ENCODE measurements at places on chromosomes 1 and 21. TPM values are rescaled to one million over a fixed set of nuclear protein-coding genes. Genes with fewer than 3 reads are reported as not detected.
A peak's percentile ranks its signal among the peaks of the same experiment; 100 is the strongest.

DNA sequence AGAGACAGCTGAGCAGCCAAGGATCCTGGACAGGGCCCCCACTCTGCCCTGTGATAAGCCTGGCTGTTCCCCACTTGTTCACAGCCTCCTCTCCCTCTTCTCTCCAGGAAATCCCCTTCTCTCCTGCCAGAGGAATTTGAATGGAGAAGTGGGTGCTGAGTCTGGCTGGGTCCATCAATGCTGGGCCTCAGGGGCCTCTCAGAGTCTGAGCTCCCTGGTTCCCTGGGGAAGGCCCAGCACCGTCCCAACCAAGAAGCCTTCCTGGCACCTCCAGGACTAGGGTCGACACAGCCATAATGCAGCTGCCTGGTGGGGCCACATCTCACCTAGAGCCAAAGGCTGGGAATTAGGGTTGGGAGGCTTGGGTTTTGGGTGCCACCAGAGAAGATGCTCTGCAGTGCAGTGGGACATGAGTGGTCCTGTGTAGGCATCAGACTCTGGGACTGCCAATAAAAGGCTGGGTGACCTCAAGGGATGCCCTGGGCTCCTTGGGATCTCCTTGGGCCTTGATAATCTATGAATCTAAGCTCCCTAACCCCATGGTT lies 2.5 kb downstream of the MYBPH start:
- DNase-seq: no peak

DNA sequence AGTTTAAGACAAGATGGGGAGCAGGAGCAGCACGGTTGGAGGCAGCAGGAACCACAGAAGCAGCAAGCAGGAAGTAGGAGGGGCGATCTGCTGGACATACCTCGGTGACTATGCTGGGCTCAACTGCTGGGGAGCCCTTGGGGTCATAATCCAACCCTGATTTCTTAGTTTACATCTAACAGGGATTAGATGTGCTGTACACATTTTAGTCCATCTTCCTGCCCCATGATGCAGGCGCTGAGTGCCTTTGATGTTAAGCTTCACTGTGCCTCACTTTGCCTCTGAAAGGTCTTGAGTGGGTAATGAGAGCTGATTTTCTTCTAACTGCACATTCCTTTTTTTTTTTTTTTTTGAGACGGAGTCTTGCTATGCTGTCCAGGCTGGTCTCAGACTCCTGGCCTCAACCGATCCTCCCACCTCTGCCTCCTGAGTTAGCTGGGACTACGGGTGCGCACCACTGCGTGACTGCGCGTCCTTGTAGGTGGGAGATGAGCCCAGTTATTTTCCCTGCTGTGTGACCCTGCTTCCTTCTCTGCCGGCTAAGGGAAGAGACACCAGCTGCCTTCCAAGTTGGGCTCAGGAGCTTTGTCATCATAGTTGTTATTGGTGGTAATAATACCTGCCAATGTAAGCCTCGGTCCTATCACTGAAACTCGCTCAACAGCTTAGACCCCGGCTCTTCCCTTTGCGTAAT lies 1.1 kb upstream of the RCAN3 start:
- DNase-seq: peak; percentile 65

The RNU1-3 gene
- 3,866 TPM for total RNA-seq

The CBR3 gene
- total RNA-seq: 9.2 TPM

The BATF3 gene
- total RNA-seq: 0.64 TPM

- no peak for DNase-seq
Measured at GRCh38 chr1:10210841-10211804, 753 bp downstream of the KIF1B start.

DNA sequence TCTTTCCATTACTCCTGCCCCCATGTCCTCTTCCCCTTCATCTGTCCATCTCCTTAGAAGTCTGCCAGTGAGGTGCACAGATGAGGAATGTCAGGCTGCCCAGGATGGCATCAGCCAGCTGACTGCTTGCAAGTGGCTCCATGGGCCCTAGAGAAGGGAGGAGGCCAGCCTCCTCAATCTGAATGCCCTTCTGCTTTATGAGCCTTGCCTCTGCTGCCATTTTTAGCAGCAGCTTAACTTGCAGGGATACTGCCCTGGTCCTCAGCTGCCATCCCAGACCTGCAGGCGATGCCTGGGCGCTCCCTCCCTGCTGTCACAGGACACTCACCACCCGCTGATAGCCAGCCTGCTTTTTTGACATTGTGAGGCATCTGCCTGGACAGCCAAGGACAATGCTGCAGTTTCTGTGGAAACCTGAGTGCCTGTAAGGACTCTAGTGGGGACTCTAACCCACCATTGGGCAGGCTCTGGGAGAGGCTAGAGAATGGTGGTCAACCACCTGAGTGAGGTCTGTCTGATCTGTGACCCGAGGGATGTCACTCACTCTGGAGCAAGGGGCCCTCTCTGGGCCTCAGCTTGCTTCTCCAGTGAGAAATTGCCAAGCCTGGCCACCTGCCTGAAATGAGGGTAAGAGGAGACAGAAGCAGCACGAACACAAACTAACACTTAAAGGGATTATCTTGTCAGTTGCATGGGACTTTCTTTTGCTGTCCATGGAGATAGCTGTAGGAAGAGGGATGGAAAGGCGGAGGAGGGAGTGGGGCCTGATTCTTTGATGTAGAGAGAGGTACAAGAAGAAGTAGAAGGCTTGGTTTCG lies 185.0 kb downstream of the MIS18A start:
- DNase-seq: no peak

The PARP1 gene
- total RNA-seq: 129 TPM

The VHLL gene
- total RNA-seq: 0.53 TPM

DNA sequence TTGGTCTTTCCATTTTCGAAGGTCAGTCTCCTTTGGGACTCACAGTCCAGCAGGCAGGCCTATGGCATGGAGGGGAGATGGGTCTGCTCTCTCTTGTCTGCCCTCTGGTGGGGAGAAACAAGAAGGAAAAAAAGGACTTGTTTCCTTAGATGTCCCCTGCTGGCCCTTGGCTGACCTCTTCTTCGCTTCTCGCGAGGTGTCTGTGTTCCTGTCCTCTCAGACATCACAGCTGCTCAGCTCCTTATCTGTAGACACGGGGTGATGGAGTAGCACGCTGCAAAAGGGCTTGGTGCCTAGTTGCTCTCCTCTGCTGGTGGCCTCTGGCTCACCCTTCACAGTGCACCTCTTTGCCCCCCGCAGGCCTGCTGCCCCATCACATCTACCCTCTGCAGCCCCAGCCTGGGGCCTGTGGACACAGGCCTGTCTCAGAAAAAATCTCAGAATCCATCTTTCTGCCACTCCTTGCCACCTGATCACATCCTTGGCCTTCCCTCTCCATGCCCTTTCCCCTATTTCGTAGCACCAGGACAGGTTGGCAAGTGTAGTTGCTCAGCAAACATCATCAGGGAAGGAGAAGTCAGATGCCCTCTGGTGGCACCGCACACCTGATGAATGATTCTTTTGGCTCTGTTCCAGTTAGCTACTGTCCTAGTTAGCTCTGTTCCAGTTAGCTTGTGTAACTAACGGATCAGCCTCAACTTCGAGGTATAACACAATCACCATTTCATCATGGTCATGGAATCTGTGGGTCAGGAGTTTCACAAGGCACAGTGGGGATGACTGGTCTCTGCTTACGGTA lies 18.7 kb upstream of the AK2 start:
- peak; percentile 45 for DNase-seq

DNA sequence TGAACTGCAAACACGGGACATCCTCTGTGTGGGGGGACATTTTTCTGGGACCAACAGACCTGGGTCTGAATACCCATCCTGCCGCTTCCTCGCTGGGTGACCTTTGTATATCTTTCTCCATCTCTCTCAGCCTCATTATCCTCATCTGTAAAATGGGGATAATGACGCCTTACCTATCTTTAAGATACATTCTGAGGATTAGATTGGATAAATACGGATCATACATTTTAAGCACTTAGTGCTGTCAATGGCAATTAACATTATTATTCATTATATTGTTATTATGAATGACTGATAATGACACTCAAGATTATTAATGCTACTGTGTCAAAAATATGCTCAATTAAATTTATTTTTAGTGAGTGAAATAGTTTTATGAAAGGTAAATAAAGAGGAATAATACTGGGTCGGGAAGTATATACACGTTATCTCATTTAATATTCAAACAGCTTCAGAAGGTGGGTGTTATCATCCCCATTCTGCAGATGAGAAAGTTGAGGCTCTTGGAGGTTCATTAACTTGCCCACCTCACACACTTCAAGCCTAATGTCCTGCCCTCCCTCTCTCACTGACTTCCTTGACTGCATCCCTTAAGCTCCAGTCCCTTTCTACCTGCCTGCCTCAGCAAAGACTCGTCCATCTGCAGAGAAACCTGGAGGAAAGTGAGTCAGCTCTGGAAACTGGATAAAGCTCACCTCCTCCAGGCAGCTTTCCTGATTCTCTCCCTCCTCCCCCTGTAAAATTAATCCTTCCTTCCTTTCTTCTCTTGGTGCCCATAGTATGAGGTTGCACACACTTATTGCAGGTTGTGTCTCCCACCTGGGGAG lies 120.7 kb upstream of the JUN start:
- no peak for DNase-seq

GRCh38 chr1:43322506-43322905 lies 15.1 kb upstream of the MPL start:
- no peak for DNase-seq

DNA sequence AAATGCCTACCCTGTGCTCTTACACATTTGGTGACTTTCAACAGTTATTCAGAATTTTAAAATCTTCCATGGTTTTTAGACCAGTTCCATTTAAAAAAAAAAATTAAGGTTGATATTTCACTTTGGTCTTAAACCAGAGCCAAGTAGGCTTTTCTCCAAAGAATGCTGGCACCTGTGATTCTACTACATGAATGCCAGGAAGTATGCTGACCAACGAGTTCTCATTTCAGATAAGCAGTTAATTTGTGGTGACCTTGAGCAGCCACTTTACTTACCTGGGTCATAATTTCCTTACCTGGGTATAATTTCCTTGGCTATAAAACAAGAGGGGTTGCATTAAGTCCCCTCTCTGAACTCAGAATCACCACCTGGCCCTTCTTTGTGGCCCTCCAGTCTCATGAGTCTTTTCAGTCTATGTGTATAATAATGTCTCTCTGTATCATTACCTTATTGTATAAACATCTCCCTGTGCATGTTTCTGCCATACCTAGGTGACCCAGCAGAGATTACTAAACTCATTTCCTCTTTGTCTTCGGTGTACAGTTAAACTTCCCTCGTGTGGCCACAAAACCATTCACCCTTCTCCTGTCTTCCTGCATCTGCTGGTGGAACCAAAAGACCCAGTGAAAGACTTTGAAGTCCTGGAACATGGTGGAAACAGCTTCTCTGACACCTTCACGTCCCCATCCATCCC lies 139.1 kb upstream of the DPT start:
- no peak for DNase-seq

DNA sequence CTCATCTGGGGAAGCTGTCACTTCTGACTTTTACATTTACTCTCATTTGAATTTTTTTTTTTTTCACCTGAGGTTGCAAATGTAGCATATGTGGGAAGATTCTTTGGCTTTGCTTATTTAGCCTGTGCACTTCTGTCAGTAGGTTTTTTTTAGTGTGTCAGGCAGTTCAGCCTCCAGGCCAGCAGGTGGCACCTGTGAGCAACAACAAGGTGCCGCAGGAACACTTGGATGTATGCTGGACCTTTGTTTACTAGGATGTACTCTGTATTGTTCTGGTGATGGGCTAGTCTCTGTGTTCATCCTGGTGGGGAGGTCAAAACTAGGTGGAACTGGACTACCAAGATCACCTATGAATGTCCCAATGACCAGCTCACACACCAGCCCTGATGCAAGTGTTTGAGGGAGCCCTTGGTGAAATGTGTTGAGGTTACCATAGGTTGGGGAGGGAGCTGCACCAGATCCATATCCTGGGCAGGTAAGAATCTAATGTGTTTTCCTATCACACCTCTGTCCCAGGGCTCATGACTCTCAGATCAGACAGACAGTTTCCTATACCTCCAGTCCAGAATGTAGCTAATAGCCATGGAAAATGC lies 618.2 kb downstream of the BRINP3 start:
- no peak for DNase-seq

The LAPTM5 gene
- total RNA-seq: 587 TPM

- no peak for DNase-seq
Measured at GRCh38 chr1:2496087-2496622, 20.1 kb downstream of the PLCH2 start.

DNA sequence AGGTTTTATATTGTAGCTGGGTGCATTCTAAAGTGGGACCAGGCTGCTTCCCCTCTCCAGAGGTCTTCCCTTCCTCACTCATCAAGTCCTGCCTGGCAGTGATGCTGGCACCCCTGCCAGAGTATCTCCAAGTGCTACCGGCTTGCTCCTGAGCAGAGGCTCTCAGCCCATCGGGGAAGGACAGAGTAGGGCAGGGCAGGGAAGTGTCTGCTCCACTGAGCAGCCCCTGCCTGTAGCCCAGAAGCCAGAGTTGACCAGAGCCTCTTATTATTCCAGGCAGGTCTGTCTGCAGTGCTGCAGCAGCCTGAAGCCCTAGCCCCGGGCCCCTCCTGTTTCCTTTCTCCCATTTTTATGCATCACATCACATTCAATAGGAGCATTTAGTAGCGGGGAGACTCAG lies 51.1 kb downstream of the ATP2B4 start:
- DNase-seq: no peak

The SELENOF gene
- 151 TPM for total RNA-seq

The NR0B2 gene
- total RNA-seq: not detected

GRCh38 chr1:239483391-239483790 lies 97.0 kb downstream of the CHRM3 start:
- no peak for DNase-seq

DNA sequence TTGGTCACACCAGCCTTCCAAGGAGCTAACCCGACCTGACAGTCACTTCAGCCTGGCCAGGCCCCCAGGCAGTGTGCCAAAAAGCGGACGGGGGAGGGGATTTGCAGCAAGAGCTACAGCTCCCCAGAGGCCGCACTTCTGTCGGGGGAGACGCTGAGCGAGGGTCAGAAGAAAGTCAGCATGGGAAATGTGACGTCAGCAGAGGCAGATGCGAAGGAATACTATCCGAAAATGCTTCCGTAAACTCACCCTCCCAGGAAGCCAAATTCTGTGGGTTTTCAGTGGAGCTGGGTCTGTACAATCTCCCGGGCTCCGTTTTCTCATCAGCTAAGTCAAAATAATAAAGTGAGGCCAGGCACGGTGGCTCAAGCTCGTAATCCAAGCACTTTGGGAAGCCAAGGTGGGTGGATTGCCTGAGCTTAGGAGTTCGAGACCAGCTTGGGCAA lies 28.5 kb upstream of the ECE1 start:
- no peak for DNase-seq

The OPRD1 gene
- total RNA-seq: not detected

GRCh38 chr21:38848187-38848609 lies 42.5 kb downstream of the ETS2 start:
- no peak for DNase-seq

DNA sequence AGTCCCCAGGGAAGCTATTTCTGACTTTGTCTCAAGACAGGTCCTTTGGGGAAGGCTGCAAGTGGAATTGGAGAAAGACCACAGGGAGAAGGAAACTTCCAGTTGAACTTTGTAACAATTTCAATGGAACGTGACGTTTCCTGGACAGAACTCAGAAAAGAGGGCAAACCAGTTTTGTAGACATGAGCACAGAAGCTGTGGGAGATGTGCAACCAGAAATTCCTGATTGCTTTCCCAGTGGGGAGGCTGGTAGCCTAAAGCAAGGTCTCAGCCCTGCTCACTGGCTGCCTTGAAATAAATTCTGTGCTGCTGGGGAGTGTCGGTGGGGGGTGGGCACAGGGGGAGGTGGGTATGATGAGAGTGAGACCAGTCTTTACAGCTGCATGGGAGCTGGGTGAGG lies 1206.7 kb upstream of the ADGRL2 start:
- DNase-seq: no peak

The NKAIN1 gene
- total RNA-seq: not detected

- DNase-seq: no peak
Measured at GRCh38 chr1:29186707-29187106, 5.0 kb upstream of the SRSF4 start.
